Bone marrow (tissue), 2 donors: ENCODE measurements at places on chromosomes 3 and 15.

DNA sequence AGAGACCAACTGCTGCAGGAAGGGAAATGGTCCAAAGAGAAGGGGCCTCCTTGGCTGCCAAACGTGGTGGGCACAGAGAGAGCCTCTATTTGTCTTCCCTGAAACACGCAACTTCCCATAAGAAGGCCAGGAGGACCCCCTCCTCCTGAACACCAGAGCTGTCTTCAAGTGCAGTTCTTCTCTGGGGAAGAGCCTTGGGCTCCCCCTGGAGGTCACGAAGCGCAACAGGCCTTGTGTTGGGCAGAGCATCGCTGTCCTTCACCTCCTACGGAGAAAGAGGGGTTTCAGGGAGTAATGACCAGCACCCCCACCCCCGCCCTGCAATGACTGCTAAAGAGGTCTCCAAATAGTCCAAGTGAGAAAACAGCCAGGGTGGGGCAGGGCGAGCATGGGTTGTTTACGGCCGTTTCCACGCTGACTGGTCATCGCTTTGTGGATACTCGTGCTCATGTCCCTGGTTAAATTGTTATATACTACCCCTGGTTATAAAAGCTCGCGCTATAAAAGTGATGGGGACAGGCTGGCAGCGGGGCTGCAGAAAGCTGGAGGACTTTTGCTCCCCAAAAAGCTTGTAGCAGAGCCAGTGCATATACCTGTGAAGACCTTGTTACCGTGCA is 397.5 kb upstream of the ATP10A start:
- no peak for DNase-seq

- DNase-seq: no peak
Observed at GRCh38 chr3:33202711-33203457, 15.7 kb downstream of the SUSD5 start.

DNA sequence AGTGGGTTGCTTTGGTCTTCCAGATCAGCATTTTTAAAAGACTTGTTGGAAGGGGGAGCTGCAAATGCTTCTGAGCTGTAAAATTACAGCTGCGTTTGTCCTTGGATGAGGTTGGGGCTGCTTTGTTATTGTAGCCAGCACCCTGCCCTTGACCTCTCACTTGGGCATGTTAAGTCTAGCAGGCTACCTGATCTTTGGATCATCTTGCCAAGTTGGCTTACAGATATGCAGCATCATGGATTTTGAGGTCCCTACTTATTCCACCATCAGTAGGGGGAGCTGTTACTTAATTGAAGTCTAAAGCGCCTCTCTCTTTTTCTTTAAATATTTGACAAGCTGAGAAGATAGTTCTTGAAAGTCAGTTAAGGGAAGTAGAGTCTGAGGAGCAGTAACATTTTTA is 793.0 kb downstream of the MCTP2 start:
- DNase-seq: peak; percentile 7

- no peak for DNase-seq
Observed at GRCh38 chr3:156038869-156039268, 81.5 kb upstream of the KCNAB1 start.

GRCh38 chr15:47196048-47196447 is 521.3 kb upstream of the SEMA6D start:
- DNase-seq: no peak

DNA sequence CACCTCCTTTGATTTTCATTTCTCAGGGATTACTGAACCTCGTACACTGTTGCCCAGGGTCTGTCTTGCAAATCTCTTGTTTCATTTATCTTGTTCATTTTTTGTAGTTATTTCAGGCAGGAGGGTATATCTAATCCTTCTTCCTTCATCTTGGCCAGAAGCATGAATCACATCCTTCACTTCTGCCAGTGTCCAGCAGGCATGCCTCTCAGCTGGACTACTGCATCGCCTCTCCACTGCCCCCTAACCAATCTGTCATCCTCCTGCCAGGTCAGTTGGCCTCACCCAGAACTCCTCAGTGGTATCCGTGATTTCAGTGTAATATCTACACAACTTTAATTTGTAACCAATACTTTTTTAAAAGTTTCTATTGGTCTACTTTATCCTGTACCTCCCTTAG is 297.9 kb downstream of the GABRG3 start:
- no peak for DNase-seq

DNA sequence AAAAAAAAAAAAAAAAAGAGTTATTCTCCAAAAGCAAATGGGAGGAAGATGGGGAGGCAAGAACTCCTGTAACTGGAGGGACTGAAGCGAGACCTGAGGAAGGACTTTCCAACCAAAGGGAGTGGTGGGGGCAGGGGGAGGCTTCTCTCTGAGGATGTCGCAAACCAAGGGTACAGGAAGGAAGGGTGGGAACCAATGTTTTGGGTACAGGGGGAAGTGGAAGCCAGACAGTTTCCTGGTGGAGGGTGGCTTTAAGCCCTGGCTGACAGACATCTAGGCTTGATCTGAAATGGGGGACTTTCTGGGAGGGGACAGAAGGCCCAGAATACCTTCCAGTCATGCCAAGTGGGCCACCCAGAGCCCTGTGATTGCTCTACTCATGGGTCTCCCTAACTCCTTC is 27.0 kb downstream of the VIPR1 start:
- DNase-seq: peak; percentile 14

DNA sequence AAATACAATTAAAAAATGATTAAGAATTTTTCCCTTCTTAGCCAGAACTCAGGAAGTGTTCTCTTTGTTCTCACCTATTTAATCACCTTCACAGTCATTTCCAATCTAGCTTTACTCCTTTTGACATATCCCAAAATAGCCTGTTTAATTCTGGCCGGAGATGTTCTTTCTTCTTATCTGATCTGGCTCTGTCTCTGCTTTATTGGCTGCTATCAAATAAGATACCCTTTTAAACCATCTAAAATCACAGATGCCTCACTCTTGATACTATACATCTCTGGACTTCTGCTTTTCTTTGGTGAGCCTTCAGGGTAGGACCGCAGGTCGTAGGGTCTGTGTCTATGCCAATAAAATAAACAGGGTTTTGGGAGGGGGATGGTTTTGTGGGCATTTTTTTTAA is 319.2 kb upstream of the SEMA6D start:
- no peak for DNase-seq

GRCh38 chr3:43260412-43260811 is 25.9 kb upstream of the SNRK start:
- no peak for DNase-seq

DNA sequence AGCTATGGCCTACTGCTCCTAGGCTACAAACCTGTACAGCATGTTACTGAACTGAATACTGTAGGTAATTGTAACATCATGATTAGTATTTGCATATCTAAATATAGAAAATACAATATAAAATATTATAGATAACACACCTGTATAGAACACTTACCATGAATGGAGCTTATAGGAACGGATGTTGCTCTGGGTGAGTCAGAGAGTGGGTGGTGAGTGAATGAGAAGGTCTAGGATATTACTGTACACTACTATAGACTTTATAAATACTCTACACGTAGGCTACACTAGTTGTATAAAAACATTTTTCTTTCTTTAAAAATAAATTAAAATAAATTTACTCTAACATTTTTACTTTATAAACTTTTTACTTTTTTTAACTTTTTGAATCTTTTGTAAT is 224.0 kb upstream of the CBLB start:
- DNase-seq: no peak
